Activated CD4-positive, CD25-positive, alpha-beta regulatory T cell (primary cell): ENCODE measurements at places on chromosomes 12 and 14.

- DNase-seq = no peak
Measured at GRCh38 chr12:3342051-3342450, 149.0 kb upstream of the PRMT8 start.

GRCh38 chr14:35558680-35559079 is 24.7 kb downstream of the INSM2 start:
- no peak for DNase-seq

- peak; percentile 22 for DNase-seq
Measured at GRCh38 chr12:6140651-6141447, 16.4 kb upstream of the VWF start.

- no peak for DNase-seq
Measured at GRCh38 chr12:76706761-76707160, 57.2 kb upstream of the ZDHHC17 start.

DNA sequence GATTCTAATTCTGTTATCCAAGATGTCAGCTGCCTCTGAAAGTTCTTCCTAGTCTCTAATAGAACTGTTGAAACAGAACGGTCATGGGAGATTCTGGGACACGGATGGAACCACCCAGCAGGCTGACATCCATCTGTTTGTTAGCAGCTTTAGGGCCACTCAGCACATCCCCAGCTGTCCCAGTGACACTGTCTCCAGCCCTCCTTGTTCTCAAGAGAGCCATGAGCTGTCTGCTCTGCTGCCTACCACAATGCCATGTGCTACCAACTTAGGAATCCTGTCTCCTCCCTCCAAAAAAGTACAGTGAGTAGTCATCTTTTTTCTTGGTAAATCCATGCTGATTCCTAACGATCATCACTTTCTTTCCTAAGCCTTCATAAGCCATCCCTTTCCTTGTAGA is 130.5 kb downstream of the ZFP36L1 start:
- no peak for DNase-seq

GRCh38 chr14:68526512-68527091 is 266.3 kb downstream of the ZFP36L1 start:
- DNase-seq = no peak

DNA sequence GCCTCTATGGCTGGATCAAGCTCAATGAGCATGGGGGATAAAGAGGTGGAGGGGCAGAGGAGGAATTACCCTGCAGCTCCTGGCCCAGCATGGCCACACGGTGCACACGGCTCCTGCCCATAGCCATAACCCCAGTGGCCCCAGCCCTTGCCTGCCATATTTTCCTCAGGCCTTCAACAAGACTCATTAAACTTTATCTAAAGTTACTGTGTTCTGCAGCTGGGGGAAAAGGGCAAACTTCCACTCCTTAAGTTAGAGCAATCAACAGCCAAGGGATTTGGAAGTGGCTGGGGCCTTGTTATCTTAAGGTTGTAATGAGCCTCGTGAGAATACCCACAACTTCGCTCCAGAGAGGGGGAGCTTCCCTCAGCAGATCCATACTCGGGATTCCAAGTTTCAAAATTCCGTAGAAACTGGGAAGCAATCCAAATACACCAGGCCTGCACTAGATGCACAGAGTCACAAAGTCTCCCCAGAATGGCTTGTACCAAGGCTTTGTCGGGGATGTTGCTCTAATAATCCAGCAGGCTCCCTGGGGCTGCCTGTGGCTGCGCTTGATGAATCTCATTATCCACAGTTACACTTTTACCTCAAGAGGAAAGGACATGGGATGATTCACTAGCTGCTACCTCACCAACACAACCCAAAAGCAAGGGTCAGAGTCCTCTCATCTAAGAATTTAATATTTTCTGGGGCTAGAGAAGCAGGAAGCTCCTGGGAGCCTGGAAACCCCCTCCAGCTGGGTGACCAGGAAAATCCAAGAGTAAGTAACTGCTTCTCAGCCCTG is 13.0 kb upstream of the OR6J1 start:
- no peak for DNase-seq

DNA sequence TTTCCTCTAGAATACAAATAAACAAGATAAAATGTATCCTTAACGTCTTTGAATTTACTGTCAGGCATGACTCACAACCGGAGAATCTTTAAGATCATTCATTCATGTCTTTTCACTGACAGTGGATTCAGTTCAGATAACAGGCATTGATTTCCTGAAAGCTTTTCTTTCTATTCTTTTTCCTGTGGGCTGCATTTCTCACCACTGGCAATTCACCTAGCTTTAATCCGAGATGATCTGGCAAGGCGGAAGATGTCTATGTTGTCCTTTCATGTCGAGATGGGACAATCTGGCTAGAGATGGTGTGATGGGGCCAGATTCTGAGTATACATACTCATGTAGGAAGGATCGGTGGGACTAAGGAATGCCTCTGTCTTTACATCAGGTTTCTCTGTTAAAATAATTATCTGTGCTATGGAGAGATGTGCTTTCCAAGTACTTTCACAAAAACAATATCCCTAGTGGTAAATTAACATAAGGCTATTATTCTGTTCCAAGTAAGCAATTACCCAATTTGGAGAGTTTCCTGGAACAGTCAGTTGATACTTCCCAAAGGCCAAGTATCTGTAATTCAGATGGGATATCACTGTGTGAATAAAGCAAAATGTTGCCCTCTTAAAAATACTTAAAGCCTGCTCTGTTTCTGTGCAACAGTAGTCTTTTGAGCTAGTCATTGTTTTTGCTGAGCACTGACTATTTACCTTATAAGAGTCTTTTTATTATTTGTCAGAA is 17.8 kb downstream of the ACSS3 start:
- no peak for DNase-seq

GRCh38 chr14:55297611-55298499 is 26.6 kb downstream of the FBXO34 start:
- DNase-seq = no peak

DNA sequence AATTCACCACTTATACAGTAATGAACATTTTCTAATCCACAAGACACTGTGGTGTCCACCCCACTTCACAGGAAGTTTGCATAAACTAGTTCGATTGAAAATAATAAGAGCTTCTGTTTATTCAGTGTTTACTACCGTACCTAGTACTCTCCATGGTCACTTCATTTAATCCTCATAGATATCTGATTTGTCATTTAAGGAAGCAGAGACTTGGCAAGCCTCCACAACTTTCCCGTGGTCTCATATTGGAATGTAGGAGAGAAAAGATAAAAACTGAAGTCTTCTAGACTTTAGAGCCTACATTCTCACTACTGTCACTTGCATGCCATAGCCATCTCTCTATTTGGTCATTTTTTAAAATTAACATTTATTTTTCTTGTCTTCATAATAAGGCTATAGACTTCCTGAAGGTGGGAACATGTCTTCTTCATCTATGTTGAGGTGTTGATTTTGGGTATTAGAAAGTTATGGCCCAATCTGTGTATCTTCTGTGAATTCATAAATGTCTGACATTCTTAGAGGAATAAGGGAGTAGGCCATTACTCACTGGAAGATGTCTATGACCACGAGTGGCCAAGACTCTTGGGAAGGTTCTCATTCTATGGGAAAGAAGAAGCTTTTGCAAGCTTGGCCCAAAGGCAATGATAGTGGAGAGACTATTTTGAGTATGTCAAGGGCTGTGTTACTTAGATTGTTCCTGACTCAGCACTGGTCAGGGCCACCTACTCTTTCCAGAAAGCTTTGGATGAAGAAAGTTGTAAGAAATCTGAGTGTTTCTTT is 423.7 kb downstream of the LRIG3 start:
- DNase-seq = no peak

DNA sequence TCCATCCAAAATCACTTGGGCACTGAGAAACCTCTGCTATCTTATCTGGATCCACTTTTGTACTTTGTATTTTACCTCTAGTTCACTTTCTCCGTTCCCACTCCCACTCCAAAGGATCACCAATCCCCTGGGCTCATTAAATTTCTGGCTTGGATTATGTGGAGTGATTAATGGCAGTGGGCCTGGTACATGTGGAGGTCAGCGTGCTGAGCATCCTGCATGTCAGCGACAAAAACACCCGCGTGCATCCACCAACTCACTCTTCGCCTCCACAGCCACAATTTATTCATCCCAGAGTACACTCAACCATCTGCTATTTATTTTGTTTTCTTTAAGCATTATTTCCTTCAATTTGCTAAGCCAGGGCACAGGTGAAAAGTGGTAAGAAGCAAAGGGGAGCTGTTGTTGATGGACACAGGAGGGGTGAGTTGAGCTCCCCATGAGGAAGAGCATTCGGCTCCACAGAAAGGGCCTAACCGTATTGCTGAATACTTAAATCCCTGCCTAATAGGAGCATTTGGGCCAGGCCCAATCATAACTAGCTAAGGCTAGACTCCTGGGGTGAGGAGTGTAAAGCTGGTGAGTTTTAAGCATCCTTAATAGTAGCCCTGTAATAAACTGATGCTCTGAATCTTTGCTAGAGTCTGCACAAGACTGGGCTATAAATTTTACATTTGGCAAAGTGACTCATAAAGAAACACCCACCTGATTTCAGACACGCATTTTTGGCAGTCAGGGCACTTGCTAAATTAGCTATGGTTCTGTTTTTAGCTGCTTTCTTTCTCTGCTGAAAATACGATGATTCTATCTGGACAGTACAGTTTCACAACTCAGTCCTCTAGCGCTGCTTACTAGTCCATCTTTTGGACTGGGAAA is 137.8 kb downstream of the SLC25A21 start:
- DNase-seq = no peak

GRCh38 chr12:503111-503761 is 43.5 kb downstream of the B4GALNT3 start:
- no peak for DNase-seq

GRCh38 chr14:32587461-32587860 is 258.4 kb downstream of the AKAP6 start:
- DNase-seq = no peak

GRCh38 chr12:131941987-131942341 is 7.8 kb upstream of the EP400 start:
- DNase-seq = no peak

DNA sequence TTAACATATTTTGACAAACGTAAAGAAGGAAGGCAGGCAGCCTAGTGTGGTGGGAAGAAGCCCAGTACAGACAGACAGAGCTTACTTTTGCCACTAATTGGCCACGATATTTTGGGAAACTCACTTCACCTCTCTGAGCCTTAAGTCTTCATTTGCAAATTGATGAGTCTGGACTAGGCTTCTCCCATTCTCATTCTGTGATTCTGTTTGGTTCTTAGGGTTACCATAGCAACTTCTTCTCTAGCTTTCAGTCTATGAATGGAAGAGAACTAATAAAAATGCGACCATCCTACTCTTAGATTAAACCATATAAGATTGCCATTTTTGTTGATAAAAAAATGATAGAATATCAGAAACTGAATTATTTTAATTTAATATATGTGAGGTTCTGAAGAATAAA is 210.5 kb downstream of the SNAPC1 start:
- no peak for DNase-seq

DNA sequence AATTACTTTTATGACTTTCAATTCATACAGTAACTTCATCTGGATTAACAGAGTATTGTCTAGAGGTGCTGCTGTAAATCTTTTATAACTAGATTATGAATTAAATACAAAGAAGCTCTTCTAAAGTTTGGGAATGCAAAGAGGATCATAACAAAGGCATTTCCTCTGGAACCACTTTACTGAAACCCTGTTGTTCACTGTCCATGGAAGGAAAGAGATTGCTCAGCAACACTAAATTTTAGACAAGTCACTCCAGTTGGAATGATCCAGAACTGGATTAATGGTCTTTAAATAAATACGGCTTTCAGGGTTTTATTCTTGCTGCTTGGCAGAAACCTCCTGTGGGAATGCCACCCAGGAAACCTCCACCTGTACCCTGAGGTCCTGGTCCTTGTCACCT is 250.6 kb downstream of the KSR2 start:
- no peak for DNase-seq

- no peak for DNase-seq
Measured at GRCh38 chr14:103543140-103543539, 14.1 kb downstream of the TRMT61A start.

- DNase-seq = peak; percentile 79
Measured at GRCh38 chr12:54005853-54006558, 2.8 kb upstream of the HOXC8 start.

GRCh38 chr12:97951239-97951638 is 488.6 kb downstream of the RMST start:
- no peak for DNase-seq

DNA sequence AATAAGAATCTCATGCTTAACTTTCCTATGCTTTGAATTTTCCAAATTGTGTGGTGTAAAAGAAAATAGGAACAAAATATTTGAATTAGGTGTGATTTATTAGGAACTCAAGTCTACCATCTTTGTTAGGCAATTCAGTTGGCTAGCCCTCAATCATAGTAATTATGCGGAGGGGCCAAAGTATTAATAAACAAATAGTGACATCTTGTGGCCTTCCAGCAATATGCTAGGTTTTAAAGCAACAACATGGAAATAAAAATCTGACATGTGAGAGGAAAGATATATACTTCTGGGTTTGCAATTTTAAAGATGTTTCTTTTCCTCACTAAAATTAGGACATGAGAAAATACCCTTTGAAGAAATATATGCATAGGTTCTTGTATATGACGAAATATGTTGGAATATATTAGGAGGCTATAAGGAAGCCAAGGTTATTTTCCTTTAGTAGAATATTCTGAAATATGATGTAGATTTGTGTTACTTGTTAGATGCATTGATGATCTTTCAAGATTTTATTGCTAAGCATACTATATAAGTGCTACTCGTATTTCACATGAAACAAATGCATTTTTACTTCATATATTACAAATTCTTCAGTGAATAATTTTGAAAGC is 200.4 kb downstream of the PTPRO start:
- no peak for DNase-seq

DNA sequence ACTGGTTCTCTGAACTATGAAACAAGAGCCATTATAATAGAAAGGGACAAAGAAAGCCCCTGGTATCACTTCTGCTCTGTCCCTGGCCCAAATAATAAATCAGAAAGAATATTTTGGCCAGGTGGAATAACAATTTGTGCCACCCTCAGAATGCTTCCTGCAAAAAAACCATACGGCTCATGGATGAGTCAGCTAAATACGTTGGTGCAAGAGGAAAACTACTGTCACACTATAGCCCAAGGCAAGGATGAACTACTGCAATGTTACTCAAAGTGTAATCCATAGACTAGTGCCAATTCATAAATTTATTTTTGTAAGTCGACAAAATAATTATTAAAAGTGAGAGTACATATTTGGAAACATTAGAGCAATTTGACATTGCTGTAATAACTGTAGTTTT is 68.2 kb downstream of the ANKS1B start:
- no peak for DNase-seq

DNA sequence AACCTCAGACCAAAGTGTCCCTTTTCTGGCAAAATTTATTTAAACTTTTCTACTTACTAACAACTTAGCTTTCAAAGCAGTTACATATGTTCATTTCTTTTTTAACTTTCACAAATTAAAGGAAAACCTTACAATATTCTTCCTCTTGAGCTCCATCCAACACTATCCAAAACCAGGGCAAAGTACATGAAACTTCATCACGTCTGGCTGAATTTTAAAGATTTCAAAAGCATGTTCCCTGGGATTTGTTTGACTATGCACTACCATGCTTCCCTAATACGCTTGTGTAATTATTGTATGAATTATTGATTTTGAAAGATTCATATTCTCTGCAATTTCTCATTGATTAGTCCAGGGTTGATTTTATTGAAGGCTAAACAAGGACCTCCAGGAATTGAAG is 343.1 kb upstream of the TMPO start:
- DNase-seq = no peak
